ENCODE measurements at places on chromosomes 16 and 17. TPM values are rescaled to one million over a fixed set of nuclear protein-coding genes. Genes with fewer than 3 reads are reported as not detected.

GRCh38 chr16:10577305-10578202 is 2.8 kb downstream of the EMP2 start:
- H3K4me1 ChIP-seq: peaks cover 33% of the 10 kb centered on the region
- peak overlapping the region; percentile 10 for H3K4me3 ChIP-seq
- DNase-seq: no peak

The HSD11B2 gene
- 0.20 TPM for total RNA-seq

DNA sequence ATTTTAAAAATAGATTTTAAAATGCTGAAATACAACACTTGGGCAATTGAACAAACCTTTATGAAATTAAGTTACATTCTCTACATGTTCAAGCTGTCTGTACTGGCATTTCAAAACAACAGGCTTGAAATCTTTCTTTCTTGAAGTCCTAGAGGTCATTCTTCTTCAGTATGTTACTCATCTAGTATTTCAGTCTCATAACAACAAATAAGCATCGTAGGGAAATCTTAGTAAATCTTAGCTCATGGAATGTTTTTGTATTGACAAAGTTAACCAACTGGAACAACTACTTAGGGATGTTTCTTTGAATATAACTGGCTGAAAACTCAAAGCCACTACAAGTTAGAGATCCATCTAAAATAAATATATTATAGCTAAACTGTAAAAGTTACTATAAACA is 96.6 kb downstream of the KIF2B start:
- H3K27ac ChIP-seq: no peak overlapping the region
- DNase-seq: no peak
- H3K36me3 ChIP-seq: no peaks in the 10 kb centered on the region

DNA sequence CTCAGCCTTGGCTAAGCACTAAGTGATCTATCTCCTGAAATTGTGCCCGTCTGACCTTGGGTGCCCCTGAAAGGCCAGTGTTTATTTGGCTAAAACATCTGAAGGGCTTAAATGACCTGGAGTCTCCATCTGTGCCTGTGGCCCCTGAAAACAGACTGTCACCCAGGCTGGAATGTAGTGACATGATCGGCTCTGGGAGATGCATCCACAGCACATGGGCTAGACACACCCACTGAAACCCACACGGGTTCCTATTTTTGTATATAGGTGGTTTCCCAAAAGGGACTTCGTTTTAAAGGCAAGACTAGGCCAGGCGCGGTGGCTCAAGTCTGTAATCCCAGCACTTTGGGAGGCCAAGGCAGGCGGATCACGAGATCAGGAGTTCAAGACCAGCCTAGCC is 13.5 kb downstream of the CEP295NL start:
- H3K4me1 ChIP-seq: peaks cover 38% of the 10 kb centered on the region
- no peak for DNase-seq
- H3K4me3 ChIP-seq: no peak overlapping the region
- no peak overlapping the region for H3K27ac ChIP-seq
- no peaks in the 10 kb centered on the region for H3K27me3 ChIP-seq
- H3K36me3 ChIP-seq: peaks cover 17% of the 10 kb centered on the region

GRCh38 chr17:65739034-65739433 is 177.6 kb upstream of the AXIN2 start:
- no peak for DNase-seq
- H3K4me3 ChIP-seq: no peak overlapping the region
- H3K27ac ChIP-seq: no peak overlapping the region
- peaks cover 24% of the 10 kb centered on the region for H3K4me1 ChIP-seq
- H3K36me3 ChIP-seq: peaks cover 7% of the 10 kb centered on the region

- H3K4me1 ChIP-seq: peaks cover 16% of the 10 kb centered on the region
- no peak for DNase-seq
- no peaks in the 10 kb centered on the region for H3K36me3 ChIP-seq
- no peak overlapping the region for H3K27ac ChIP-seq
These were observed 33.3 kb downstream of the CCDC42 start for GRCh38 chr17:8711291-8711690.

DNA sequence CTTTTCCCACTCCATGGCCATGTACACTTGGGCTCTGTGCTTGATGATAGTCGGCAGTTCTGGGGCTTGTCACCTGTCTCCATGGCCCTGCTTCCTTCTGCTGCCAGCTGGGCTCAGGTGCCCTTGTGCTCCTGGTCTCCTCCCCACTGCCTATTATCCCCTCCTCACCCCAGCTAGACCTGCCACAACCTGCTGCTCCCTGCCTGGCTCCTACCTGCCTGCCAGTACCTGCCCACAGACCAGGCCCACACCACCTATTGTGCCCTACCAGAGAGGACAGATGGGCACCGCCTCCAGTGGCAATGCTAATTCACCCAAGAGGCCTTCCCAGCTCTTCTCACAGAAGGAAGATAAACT is 538 bp upstream of the RAPGEFL1 start:
- no peak for DNase-seq
- H3K4me3 ChIP-seq: peak overlapping the region; percentile 40
- H3K27ac ChIP-seq: no peak overlapping the region

GRCh38 chr17:42760652-42761581 is at the start of gene RAMP2:
Gene RAMP2 (plus strand): TSS chr17:42761227. CDS start chr17:42761262, 35 bp downstream.
- peaks cover 16% of the 10 kb centered on the region for H3K4me1 ChIP-seq
- H3K4me3 ChIP-seq: peak within 1 kb of the TSS; percentile 58
- no peaks in the 10 kb centered on the region for H3K36me3 ChIP-seq
- peak; percentile 92 for DNase-seq
- no peak within 1 kb of the TSS for H3K27ac ChIP-seq

GRCh38 chr16:30740364-30741251 is 7.6 kb upstream of the PHKG2 start:
- H3K4me1 ChIP-seq: peaks cover 23% of the 10 kb centered on the region
- H3K4me3 ChIP-seq: no peak overlapping the region
- peak overlapping the region; percentile 88 for H3K27ac ChIP-seq
- DNase-seq: no peak

The STH gene
- total RNA-seq: not detected
